ENCODE measurements at places on chromosomes 7 and 10.

- no peak for DNase-seq
Measured at GRCh38 chr10:119177708-119178371, 772 bp downstream of the PRDX3 start.

DNA sequence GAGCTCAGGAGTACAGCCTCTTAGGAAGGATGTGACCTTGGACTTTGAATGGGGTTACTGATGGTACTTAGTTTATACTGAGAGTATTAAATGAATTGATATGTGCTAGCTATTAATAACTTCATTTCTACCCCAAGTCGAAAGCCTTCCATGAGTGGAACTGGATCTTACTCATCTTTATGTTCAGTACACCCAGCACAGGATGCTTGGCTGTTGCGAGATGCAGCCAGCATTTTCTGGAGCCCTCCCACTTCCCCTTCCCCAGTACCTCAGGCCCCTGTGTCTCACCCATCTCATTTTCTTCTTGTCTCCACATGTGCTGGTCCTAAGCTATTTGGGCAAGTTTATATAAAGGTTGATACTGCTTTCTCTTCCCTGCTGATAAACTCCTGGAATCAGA is 7.2 kb downstream of the UPP1 start:
- no peak for DNase-seq

DNA sequence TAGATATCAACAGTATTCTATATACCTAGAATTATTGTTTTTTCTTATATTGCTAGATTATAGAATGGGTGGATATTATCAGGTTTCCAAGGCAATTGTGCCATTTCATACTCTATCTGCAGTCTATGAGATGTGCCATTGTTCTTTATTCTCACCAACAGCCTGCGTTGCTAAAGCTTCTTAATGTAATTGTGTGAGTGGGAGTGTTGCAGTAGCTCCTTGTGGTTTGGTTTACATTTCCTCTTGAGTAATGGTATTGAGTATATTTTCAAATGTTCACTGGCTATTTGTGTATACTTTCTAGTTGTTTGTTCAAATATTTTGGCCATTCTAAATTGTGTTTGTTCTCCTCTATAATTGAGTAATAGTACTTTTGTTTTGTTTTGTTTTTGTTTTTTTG is 199.2 kb downstream of the TFEC start:
- DNase-seq = no peak

- DNase-seq = no peak
Measured at GRCh38 chr7:22432203-22432718, 67.7 kb downstream of the STEAP1B start.

GRCh38 chr7:132226046-132226956 is 350.0 kb downstream of the PLXNA4 start:
- no peak for DNase-seq

GRCh38 chr10:77513781-77514331 is 123.8 kb downstream of the KCNMA1 start:
- no peak for DNase-seq

- no peak for DNase-seq
Measured at GRCh38 chr7:1608318-1608717, 38.5 kb upstream of the PSMG3 start.

GRCh38 chr7:112395411-112395810 is 54.8 kb upstream of the IFRD1 start:
- no peak for DNase-seq

- DNase-seq = no peak
Measured at GRCh38 chr7:89104748-89105685, 309.5 kb upstream of the TEX47 start.

- no peak for DNase-seq
Measured at GRCh38 chr10:89946106-89946505, 244.7 kb downstream of the KIF20B start.

GRCh38 chr10:102712843-102713538 is 1.2 kb downstream of the ARL3 start:
- DNase-seq = no peak

DNA sequence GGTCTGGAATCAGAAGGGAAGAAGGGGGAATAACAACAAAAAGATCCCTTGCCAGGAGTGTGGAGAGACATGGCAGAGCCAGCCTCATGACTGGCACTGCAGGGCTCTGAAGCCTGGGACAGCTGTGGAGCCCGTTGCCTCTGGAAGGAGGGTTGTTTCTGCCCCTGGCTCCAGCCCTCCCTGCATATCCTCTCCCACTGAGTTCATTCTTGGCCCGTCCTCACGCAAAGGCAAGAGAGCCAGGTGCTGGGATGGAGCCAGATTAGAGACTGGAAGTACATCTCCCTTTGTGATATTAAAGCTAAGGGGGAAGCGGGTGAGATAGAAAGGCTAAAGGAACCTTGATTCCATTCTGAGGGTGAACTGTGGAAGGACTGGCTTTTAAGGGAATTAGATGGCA is 141.5 kb upstream of the NPVF start:
- DNase-seq = no peak

DNA sequence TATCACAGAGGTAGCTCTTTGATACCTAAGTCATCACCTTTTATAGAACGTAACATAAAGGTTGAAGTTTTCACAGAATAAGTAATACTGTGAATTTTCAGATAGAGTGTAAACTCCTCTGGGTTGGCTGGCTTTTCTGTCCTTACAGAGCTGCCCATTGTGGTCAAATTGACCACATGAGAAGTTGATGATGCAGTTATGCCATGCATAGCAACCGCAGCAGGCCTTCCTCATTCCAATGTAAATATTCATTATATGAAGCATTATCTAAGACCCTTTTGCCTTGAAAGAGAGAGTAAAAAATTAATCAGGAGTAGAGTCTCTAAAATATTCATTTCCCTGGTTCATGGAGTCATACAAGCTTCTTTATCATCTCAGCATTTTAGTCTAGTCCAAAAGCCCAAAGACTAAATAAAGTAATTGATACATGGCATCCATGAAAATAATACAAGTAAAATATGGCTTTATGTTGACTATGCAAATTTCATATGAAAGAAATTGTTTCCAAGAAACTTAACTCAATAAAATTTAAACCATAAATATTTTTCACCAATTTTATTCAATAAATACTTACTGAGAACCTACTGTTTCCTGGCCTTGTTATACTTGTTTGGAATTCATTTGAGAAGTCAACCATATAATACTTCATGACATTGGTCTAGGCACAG is 516.4 kb downstream of the PCDH15 start:
- no peak for DNase-seq

DNA sequence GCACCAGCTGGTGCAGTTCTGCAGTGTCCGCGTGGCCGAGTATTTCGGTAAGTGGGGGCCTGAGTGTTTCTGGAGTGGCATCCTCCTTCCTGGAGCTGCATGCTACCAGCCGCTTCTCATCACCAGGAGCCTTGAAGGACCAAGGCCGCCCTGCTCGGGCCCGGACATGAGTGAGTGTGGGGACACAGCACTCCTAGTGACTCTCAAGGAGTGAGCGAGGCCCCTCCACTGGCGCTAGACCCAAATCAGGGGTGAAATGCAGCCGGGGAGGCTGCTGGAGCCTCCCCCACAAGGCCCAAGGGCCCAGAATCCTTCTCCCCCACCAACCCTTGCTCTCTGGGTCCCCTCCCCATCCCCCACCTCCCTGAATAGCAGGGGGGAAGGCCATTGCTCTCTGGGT is 48.0 kb downstream of the CAMK2B start:
- DNase-seq = no peak

- DNase-seq = no peak
Measured at GRCh38 chr10:74910976-74911350, 84.6 kb downstream of the KAT6B start.

GRCh38 chr7:15291699-15292098 is 270.1 kb downstream of the AGMO start:
- no peak for DNase-seq

DNA sequence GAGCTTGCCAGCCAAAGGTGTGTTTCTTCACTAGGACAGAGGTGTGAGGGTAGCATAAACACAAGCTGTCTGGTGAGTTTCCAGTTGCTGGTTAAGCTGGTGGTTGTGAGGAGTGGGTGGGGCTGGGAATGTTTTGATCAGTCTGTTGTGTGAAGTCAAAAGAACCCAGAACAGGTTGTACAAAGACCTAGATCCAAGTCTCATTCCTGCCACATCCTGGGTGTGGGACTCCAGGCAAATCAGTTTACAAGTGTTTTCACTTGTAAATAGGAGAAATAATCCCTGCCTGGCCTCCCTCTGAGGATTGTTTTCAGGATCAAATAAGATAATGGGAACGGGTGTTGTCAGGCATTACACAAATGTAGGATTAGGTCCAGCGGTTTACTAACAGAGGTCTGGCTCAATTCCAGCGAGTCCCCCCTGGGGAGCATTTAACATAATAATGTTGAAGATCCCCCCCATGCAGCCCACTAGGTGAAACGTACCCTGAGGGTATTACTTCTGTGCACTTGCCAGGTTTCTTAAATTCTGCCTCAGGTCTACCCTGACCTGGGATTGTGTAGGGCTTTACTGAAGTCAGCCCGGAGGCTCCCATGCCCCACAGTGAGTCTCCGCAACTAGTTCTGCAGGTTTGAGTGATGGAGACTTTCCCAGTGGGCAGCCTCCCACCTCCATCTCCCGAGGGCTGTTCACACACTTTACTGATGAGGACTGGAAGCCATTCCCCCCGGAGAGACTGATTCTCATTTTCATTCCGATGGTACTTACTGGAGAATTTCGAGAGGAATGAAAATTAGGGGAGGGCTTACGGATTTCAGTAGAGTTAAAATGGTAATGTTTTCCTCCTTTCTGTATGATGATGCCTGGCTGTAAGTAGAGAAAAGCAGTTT is 2.7 kb upstream of the FRAT2 start:
- no peak for DNase-seq

GRCh38 chr7:100584683-100585510 is 1.0 kb downstream of the LRCH4 start:
- no peak for DNase-seq

GRCh38 chr7:150895809-150896208 is 43.5 kb downstream of the AOC1 start:
- DNase-seq = no peak

DNA sequence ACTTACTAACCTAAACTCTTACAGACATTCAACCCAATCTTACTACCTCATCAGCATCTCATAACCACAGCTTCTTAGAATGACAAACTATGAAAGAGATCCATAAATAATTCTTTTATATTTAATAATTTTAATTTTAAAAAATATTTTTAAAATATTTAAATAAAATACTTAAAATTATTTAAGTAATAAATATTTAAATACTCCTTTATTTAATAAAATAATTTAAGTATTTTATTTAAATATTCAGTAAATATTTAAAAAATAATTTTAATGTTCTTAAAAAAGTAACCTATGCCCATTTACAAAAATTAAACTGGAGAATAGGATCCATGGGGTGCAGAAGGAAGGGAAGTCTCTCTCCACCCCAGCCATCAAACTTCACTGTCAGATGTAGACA is 627.3 kb upstream of the MGMT start:
- no peak for DNase-seq

- DNase-seq = no peak
Measured at GRCh38 chr7:66921918-66922486, 977 bp downstream of the TMEM248 start.

DNA sequence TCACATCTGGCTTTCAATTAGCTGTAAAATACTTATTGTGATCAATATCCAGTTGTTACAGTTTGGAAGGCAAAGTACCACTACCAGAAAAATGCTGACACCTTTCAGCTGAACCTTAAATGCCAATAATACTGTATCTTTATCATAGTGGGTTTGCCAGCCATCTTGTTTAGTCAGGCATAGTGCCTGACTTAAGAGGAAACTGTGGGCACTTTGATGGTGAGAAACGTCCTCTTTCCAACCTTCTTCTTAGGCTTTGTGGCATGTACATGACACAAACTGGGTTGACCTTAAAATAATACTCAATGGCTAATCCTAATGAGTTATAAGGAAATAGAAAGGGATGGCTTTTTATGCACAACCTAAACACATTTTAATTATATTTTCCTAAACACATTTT is 52.3 kb upstream of the PRR15 start:
- DNase-seq = no peak

DNA sequence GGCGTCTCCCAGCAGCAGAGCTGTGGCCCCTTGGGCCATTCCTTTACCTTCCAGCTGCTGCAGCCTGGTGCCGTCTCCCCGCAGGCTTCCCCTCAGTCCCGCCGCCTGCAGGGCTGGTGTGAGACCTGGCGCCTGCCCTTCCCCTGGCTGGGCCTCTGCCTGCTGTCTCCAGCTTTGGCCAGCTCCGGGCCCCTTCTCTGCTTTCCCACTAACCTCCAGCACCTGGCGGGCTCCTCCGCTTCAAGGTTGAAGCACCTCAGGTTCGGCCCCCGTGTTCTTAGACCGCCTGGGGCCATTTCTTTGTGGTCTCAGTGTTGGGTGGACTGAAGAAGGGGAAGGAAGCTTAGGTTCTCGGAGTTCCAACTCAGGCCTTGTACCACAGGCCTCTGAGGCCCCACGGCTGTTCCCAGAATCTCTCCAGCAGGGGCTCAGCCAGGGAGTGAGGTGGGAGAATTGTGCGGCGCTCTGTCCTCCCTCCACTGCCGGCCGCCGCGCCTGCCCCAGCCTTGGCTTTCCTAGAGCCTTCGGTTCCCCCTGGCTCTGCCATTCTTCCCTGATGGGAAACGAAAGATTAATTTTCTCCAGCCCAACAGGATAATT is 30.3 kb downstream of the GBX1 start:
- DNase-seq = no peak

DNA sequence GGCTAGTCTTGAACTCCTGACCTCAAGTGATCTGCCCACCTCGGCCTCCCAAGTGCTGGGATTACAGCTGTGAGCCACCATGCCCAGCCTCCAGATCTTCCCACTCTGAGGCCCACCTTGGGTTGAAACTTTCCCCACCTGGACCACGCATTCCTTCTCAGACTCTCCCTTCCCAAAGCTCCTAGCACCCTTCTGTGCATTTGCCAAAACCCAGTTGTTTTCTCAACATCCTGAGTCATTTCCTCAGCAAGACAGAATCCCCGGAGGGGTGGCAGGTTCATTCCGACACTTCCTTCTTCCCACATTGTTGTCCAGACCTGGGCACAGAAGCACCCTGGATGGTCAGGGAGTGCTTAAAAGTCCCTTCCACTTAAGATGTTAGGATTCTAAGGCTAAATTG is 28.9 kb downstream of the BAG3 start:
- no peak for DNase-seq

DNA sequence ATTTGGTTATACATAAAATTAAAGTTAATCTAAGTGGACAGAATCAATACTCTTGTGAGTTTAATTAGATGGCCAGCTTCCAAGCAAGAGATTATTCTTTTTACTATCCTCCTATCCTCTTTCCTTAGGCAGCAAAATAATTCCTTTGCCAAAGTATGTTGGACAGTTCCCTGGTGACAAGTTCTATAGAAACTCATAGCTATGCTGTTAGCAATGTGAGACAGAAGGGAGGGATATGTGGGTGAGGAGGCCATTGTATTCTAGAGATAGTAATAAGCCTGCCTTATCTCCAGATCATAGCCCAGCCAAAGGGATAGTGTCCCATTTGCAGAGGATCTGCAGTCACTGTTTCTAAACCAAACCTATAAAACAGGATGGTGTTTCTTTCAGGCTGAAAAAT is 181.6 kb upstream of the HDAC9 start:
- no peak for DNase-seq

GRCh38 chr7:27553273-27553672 is 109.4 kb downstream of the HIBADH start:
- DNase-seq = no peak

GRCh38 chr10:33950206-33950605 is 615.7 kb upstream of the NRP1 start:
- DNase-seq = no peak
